ENCODE measurements at places on chromosomes 11 and 22.

GRCh38 chr22:41557401-41558240, 3.2 kb upstream of the CSDC2 start:
- DNase-seq, result no peak

DNA sequence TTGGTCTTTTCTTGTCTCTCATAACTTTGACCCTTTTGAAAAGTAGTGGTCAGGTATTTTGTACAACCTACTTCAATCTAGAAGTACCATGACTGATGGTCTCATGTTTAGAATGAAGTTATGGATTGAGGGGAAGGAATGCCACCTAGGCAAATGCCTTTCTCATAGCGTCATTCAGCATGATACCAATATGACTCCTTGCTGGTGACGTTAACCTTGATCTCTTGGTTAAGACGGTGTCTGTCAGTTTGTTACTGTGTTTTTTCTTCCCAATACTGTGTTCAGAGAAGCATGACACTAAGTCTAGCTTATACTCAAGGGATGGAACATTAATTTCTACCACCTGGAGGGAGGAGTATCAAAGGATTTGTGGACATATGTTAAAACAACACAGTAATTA, 130.9 kb downstream of the KIF18A start:
- no peak for DNase-seq

- DNase-seq, result no peak
Observed at GRCh38 chr11:121367844-121368225, 75.3 kb downstream of the SC5D start.

DNA sequence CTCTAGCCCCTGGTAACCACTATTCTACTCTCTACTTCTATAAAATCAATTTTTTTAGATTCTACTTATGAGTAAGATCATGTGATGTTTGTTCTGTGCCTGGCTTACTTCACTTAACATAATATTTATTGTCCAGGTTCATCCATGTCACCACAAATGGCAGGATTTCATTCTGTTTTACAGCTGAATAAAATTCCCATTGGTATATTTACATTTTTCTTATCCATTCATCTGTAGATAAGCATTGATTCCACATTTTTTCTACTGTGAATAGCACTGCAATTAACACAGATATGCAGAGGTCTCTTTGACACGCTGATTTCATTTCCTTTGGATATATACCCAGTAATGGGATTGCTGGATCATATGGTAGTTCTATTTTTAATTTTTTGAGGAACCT, 15.8 kb downstream of the SLC25A17 start:
- no peak for DNase-seq

GRCh38 chr11:71349627-71350026, 97.2 kb upstream of the SHANK2 start:
- DNase-seq, result no peak

DNA sequence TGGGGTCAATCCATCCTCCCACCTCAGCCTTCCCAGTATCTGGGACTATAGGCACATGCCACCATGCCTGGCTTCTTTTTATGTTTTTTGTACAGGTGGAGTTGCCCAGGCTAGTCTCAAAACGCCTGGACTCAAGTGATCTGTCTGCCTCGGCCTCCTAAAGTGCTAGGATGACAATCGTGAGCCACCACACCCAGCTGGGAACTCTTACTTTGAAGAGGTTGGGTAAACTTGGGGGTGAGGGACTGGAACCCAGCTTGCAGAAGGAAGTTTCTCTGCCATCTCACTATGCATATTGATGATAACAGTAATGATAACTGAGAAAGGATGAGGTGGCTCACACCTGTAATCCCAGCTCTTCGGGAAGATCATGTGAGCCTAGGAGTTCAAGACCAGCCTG, 35.9 kb downstream of the ACO2 start:
- no peak for DNase-seq

- DNase-seq, result no peak
Observed at GRCh38 chr11:35343033-35343598, 76.2 kb downstream of the SLC1A2 start.

All from stimulated activated CD8-positive, alpha-beta memory T cell treated with anti-CD3 and anti-CD28 coated beads, Interleukin-2, amount 100 ng/mL, for 48 hours (primary cell).